ENCODE measurements at places on chromosomes 1 and 21.

DNA sequence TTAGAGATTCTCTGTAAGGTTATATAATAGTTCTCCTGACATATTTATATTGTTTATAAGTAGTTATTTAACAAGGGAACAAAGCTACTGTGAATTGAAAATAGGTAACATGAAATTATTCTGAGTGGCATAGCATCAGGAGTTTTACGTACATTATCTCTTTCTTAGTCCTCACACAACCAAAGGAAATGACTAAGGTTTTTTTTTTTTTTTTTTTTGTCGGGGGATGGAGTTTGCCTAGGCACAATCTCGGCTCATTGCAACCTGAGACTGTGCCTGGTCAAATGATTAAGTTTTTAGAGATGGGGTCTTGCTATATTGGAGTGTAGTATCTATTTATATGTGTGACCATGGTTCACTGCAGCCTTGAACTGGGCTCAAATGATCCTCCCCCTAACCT, 24.9 kb downstream of the TMED5 start:
- DNase-seq = no peak

- DNase-seq = no peak
Measured at GRCh38 chr21:27823652-27824201, 856.8 kb upstream of the ADAMTS5 start.

DNA sequence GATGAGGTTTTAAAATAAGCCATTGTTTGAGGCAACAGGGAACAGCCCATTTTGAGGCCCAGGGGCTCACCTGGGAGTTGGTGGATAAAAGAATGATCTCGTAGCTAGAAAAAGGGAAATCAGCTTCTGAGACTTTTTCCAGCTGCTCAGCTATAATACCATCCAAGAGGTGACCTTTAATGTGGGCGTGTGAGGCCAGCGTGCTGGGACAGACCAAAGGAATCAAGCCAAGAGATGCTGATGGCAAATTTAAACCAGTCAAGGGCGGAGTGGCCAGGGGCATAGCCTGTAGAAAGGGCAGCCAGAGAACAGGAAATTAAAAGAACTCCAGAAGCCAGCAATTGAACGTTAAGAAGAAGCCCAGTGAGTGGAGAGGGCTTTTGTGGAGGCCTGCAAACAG, 132.6 kb downstream of the IER5 start:
- DNase-seq = no peak

DNA sequence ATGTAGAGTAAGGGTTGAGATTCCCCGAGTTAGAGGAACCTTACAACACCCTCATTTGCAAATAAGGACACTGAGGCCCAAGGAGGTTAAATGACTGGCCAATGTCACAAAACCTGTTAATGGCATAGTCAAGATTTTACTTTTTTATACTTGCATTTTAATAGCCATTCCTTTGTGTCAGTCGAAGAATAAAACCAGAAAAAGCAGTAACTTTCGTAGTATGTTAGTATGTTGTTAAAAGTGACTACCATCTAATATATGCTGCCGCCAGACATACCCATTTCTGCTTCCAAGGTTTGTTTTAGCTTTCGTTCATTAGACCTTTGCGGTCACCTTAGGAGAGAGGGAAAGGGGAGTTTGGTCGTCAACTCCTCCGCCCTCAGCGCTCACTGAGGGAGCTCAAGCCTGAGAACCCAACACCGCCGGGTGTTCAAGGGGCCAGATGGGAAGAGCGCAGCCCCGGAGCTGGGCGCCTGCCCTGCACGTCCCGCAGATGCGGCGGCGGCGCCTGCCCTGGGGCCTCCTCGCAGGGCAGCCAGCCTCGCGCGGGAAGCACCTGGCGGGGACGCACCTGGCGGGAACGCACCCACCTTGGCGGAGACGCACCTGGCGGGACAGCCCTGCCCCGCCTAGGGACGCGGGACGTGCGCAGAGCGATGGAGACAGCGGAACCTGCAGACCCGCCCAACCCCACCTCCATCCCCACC, 466 bp downstream of the VPS26C start:
- DNase-seq = no peak

DNA sequence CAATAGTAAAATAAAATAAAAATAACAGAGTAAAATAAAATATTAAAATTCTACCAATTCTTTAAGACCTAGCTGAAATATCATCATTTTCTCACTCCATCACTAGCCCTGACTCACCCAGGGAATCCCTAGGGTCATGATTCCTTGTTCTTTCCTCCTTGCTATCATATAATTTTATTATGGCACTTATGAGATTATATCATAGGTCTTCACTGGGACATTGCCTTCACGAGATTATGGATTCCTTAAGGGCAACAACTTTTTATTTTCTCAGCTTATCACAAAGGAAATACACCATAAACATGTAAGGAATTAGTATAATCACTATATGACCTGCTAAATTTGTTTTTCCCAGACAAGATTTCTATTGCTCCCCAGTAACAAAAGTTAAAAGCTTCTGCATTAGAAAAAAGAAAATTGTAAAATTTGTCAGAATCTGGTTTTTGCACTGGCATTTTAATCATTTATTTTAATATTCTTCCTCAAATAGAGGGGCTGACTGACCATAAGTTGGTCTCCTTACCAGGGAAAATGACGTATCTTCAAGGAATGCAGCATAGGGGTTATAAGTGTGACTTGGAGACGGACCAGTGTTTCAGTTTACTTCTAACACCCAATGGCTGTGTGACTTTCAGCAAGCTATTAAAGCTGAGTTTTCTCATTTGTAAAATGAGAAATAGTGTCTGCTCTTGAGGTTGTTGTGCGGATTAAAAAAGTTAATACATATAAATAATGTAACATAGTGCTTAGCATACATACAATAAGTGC, 8.8 kb upstream of the CLCA4 start:
- no peak for DNase-seq

GRCh38 chr1:204418174-204419063, 6.8 kb upstream of the PPP1R15B start:
- no peak for DNase-seq

DNA sequence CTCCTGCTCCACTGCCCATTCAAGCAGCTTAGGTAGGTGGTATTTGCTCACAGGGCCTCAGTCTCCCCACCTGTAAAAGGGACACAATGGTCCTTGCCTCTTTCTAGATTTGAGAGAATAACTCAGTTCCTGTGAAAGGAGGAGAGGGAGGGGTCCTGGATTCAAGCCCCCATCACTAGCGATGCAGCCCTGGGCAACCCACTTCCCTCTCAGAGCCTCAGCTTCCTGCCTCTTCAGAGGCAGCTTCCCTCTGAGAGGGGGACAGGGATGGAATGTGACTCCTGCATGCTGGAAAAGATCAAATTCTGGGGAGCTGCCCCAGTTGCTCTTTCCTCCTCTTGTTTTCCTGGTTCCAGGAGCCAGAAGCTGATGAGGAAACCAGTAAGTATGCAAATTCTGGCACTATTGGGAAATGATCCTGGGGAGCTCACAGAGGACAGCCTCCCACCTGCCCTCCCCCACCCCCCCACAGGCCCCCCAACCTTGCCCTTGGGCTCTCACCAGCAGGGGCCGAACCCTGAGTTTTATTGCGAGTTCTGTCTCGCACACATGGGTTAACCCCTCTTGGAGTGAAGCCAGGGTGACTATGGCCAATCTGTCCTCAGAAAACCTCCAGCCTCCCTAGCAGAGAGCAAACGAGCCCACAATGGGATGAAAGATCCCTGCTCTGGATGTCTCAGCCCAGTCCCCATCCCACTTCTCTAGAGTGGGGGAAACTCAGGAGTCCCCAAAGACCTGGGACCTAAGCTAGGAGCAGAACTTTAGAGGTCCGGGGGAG, 11.7 kb downstream of the ZC3H12A start:
- DNase-seq = no peak

- DNase-seq = no peak
Measured at GRCh38 chr1:90838720-90839119, 121.6 kb upstream of the BARHL2 start.

DNA sequence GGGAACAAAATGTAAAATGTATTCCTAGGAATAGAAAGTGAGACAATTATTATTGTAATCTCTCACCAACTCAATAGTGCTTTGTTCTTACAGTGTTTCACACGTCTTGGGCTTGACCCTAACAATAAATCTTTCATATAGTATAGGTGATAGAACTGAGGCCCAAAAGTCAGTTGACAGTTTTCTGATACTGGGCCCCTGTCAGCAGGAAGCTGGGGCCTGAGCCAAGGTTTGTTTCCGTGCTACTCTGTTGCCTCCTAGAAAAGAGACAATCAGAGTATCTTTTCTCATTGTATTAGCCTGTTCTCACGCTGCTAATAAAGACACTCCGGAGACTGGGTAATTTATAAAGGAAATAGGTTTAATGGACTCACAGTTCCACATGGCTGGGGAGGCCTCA, 5.0 kb downstream of the RRP1B start:
- DNase-seq = no peak

DNA sequence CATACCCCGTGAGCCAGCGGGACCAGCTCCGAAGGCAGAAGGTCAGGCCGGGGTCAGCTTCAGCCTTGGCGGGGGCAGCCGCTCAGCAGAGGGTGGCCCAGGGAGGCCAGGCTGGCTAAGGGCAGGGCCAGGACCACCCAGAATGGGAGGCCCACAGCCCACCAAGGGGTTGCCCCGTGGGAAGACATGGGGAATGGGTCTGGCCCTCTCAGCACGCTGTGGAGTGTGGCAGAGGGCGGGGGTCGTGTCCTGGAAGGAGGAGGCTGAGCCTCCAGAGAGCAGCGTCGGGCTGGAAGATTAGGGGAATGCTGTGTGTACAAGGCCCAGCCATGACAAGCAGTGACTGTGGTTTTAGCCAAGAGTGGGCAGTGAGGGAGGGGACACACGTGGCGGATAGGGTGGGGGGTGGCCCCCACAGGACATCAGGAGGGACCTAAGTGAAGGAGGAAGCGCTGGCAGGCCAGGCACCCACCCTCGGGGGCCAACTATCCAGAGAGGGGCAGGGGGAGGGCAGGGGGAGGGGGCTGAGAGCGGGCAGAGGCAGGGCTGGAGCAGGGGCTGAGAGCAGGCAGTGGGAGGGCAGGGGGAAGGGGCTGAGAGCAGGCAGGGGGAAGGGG, 43.9 kb upstream of the POFUT2 start:
- no peak for DNase-seq

DNA sequence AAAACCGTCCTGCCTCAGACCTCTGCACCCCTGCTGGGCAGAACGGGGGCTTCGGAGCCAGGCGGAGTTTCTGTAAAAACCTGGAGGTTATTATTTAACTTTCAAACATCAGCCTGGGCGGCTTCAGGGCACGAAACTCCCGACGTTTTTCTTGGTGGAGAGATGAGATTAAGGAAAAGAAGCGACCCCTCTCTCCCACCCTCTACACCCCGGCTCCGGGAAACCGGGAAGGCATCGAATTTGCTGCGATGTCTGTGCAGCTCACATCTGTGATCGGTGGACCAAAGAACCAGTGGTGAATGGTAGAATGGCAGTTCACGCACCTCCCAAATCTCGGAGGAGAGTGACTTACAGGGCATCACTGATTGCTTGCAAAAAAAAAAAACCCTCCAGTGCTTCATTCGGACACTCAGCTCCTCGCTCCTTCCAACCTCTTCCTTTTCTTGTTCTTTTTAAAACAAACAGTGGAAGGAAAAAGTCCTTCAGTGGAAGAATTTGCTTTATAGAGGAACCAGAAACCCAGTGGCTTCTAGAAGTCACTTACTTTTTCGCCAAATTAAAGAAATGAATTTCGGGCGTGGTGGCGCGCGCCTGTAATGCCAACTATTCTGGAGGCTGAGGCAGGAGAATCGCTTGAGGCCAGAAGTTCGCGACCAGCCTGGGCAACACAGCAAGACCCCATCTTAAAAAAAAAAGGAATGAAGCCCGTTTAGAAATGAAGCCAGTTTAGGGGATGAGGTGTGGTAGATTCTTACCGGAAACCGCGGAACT, 884 bp downstream of the PHACTR4 start:
- DNase-seq = no peak

DNA sequence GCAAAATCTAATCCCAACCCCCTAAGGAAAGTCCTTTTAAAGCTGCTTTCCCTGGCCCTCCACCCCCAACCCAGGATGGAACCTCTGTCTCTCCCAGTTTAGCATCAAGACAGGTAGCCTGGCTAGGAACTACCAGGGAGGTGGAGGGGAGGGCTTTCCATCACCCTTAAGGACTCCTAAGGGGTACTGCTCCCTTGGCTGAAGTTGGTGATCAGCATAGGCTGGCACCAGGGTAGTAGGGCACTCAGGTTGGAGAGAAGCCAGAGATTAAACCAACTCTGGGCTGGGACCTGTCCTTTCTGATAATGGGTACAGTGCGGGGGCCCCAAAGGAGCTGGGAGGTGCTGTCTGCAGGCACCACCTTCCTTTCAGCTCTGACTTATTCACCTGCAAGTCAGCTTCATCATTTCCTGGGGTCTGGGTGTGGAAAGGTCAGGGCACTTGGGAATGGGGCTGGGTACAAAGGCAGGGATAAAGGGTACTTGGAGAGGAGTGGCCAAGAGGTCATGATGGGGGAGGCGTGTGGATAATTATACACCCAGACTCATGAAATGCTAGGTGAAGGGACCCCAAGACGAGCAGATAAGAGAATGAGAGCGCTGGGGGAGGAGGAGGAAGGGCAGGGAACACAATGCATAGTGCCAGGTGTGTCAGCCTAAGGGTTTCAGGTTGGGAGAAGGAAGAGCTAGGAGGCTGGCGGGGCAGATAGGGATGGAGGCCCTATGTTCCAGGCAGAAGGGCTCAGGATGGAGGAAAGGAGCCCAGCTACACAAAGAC, 1.2 kb downstream of the ARHGEF2 start:
- DNase-seq = no peak

DNA sequence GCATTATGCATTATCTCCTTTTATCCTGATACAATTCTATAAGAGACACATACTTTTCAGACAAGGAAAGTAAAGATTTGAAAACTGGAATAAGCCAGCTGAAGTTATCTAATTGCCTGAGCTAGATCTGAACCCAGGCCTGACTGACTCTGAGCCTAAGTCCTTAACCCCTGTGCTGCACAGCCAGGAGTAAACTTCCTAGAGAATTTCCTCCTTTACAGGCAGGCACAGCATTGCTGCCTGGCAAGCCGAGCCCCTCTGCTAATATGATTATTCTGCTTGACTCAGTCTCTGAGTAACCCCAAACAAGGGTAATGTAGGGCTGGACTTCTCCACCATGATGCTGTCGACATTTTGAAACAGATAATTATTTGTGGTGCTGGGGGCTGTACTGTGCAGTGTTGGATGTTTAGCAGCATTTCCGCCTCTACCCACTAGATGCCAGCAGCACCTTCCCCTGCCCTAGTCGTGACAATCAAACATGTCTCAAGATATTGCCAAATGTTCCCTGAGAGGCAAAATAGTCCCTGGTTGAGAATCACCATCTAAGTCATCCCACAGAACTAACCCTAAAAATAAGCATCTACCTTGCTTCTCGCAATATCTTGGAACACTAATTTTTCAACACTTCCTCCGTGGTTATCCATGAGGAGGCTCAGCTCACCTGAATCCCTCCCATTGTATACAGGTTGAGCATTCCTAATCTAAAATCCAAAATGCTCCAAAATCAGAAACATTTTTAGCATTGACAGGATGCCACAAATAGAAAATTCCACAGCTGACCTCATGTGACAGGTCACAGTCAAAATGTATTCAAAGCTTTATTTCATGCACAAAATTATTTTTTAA, 18.5 kb downstream of the CAMK1G start:
- no peak for DNase-seq

- no peak for DNase-seq
Measured at GRCh38 chr1:77036560-77036959, 169.3 kb downstream of the ST6GALNAC5 start.

All from NCI-H1048 (cell line).